Vagina (tissue), 2 donors: ENCODE measurements at places on chromosomes 5 and 9. TPM values are rescaled to one million over a fixed set of nuclear protein-coding genes. Genes with fewer than 3 reads are reported as not detected.

The AIF1L gene
- 16.2 TPM for total RNA-seq

The C9orf50 gene
- not detected for total RNA-seq

GRCh38 chr5:147417135-147417813 is 92.6 kb downstream of the DPYSL3 start:
- H3K4me3 ChIP-seq = peak overlapping the region; percentile 9
- no peaks in the 10 kb centered on the region for H3K27me3 ChIP-seq
- peaks cover 12% of the 10 kb centered on the region for H3K36me3 ChIP-seq
- DNase-seq = no peak
- H3K4me1 ChIP-seq = peaks cover 10% of the 10 kb centered on the region
- peak overlapping the region; percentile 27 for H3K27ac ChIP-seq

GRCh38 chr5:103444333-103445038 is 118.1 kb downstream of the NUDT12 start:
- no peaks in the 10 kb centered on the region for H3K36me3 ChIP-seq
- H3K4me3 ChIP-seq = no peak overlapping the region
- DNase-seq = no peak
- no peaks in the 10 kb centered on the region for H3K4me1 ChIP-seq
- no peaks in the 10 kb centered on the region for H3K27me3 ChIP-seq
- no peak overlapping the region for H3K27ac ChIP-seq

DNA sequence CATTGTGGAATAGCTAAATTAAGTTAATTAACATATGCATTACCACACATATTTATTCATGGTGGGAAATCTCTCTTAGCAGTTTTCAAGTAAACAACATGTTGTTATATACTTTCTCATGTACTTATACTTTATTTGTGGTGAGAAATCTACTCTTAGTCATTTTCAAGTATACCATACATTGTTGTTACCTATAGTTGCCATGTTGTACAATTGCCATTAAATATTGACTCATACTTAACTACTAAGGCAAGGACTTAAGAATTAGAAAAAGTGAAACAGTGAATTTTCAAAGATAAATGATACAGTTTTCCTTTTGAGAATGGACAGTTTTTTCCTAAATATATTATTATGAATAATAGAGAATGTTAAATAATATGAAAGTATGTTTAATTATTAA is 27.7 kb downstream of the UGCG start:
- no peak overlapping the region for H3K4me3 ChIP-seq
- no peak for DNase-seq
- no peaks in the 10 kb centered on the region for H3K27me3 ChIP-seq
- H3K27ac ChIP-seq = no peak overlapping the region
- no peaks in the 10 kb centered on the region for H3K36me3 ChIP-seq
- peaks cover 12% of the 10 kb centered on the region for H3K4me1 ChIP-seq

The ANKRD18B gene
- total RNA-seq = 5.9 TPM

The DROSHA gene
- total RNA-seq = 50.1 TPM

The ADAMTS13 gene
- 2.0 TPM for total RNA-seq
